ENCODE measurements at places on chromosomes 13 and 19.

GRCh38 chr13:109840201-109840892, 54.0 kb upstream of the IRS2 start:
- no peak for DNase-seq

DNA sequence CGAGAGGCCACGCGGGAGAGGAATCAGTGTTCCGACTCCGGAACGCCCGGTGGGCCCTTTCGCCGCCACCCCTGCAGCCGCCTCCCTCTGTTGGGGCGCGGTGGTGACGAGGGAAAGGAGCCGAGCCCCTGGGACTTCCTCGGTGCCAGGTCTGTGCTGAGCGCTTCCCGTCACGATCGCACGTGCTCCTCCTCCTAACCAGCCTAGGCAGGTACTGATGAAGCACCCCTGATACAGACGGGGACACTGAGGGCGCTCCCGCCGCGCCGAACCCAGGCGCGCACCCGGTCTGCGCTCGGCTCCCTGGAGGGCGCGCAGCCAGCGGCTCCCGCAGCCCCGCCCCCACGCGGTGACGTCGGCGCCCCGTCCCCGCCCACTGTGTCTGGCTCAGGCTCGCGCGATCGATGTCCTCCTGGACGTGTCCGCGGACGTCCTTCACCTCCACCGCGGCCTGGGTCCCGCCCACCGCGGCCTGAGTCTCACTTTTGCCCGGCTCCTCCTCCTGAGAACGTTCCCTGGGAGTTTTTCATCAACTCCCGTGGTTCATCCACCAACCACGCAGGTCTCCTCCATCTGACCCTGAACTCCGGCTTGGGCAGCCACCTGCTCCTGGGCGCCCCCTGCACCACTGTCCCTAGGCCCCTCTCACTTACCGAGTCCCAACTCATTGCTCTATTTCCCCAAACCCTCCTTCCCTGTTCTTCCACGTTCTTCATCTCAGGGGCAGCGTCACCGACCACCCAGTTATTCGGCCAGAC, 2.6 kb upstream of the KLK15 start:
- no peak for DNase-seq

DNA sequence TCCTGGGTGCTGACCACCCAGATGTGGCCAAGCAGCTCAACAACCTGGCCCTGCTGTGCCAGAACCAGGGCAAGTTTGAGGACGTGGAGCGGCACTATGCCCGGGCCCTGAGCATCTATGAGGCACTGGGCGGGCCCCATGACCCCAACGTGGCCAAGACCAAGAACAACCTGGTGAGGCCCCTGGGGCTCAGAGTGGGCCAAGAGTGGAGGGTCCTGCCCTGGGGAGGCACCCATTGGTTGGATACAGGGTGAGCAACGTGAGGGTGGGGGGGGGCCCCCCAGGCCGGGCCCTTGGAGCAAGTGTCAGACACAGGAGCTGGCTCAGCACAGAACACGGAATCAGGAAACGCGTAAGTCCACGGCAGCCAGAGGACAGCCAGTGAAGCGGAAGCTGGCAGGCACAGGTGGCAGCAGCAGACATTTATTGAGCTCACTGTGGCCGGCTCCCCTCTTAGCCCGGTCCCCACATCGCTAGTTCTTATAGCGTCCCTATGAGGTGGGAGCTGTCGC, 8.9 kb downstream of the KLC3 start:
- no peak for DNase-seq

- no peak for DNase-seq
Observed at GRCh38 chr13:78589206-78589605, 14.1 kb downstream of the POU4F1 start.

DNA sequence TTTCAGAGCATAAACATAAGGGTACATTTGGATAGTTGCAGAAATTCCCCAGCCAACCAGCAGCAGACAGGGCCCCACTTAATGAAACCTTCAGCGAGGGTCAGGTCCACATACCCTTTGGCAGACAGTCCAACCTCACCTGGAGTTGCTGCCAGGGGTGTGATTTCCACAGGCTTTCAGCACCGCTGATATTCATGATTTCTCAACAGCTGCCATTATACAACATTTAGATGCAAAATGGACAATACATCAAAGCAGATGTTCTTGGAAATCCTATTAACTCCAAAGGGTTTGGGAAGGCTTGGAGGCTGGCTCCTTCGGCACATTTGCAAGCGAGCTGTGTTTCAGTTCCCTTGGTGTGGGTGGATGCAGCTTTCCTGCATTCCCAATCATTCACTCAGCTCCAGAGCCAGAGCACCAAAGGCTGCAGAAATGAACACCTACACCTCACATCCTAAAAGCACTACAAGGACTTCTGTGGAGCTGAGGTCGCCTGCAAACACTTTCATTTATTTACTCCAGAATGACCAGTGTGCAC, 147.2 kb upstream of the VSTM2B start:
- DNase-seq = no peak

GRCh38 chr13:110187641-110188161, 119.3 kb downstream of the COL4A1 start:
- no peak for DNase-seq

DNA sequence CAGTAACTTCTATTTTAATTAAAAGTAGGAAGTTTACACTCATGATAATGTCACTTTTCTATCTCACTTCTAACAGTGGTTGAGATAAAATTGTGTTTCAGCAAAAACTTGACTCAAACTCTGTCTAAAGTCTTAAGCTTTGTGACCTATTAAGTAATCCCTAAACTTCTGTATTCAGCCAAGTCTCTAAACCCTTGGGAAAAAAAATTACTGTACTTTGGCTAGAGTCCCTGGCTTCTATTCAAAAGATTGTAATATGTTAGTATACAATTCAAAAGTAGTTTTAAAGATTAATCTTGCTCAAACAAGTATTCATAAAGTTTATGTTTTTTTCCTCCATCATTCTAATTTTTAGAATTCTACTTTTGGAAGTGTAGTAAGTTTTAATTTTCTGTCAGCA, 1248.8 kb downstream of the UQCRFS1 start:
- DNase-seq = no peak

DNA sequence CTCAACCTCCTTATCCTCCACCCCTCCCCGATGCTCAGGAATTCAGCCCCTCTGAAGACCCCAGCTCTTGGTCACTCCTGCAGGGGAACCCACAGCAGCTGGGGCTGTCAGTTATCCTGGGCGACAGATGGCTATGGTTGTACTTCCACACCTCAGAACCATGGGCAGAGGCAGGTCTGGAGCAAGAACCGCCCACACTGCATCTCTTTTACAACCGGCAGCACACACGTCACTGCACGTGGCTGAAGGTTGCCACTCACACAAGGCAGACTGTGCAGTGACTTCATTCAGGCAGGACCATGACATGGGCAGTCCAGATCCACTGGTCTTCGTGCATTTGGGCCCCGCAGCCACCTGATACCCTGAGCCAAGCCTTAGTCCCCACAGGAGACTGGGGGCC, 21.5 kb upstream of the SDHAF1 start:
- DNase-seq = no peak

- no peak for DNase-seq
Observed at GRCh38 chr13:19605161-19605955, 28.1 kb upstream of the MPHOSPH8 start.

DNA sequence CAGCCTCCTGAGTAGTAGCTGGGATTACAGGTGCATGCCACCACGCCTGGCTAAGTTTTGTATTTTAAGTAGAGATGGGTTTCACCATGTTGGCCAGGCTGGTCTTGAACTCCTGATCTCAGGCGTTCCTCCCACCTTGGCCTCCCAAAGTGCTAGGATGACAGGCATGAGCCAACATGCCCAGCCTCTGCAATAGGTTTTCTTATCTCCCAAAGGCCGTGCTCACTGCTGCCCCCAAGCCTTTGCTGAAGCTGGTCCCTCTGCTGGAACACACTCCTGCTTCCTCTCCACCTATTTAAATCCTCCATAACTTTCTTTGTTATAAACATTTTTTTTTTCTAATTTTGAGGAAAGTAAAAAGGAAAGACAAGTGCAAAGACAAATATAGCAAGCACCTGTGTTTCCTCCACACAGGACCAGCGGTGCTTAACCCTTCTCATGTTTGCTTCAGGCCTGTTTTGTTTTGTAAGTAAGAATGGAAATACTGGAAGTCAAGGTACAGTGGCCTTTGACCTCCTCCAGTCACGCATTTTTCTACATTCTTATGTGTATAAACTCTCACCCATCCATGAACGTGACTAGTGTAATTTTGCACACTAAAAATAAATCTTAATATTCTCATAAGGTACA, 14.5 kb upstream of the TNFAIP8L1 start:
- DNase-seq = no peak

GRCh38 chr19:35155441-35155840, 906 bp downstream of the FXYD5 start:
- DNase-seq = no peak

DNA sequence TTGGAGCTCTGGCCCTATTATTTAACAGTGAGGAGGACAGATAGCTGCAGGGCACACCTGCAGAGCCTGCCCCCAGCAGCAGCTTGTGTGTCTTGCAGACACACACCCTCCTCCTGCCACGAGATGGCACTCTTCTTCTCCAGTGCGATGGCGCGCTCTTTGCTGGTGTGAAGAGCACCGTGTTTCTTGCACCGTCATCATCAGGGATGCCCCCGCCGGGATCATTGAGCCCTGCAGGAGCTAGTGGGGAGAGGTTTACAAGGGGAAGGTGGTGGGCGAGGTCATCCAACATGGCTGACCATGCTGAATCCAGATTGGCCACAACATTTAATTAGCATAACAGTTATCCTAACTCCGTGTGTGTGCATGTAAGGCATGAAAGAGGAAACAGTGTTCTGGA, 105.6 kb downstream of the RAB20 start:
- peak; percentile 47 for DNase-seq

- no peak for DNase-seq
Observed at GRCh38 chr19:27746691-27747380, 1466.1 kb downstream of the UQCRFS1 start.

GRCh38 chr13:111629926-111630325, 309.5 kb downstream of the TEX29 start:
- DNase-seq = no peak

DNA sequence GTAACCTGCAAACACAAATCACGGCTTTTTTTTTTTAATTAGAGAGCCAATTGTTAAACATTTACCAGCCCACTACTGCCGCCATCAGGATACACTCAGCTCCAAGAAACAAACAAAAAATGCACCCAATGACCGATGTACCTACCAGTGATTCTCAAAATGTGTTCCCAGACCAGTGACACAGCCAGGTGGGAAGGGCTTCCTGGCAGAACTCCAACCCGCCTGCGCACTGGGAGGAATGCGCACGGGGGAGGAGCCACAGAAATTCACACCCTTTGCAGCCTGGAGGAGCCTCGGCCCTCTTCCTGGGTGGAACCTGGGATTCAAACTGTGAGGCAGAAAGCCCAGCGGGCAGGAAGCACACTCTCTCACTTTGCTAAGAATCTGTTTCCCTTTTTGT, 255.9 kb downstream of the TBC1D4 start:
- DNase-seq = no peak

DNA sequence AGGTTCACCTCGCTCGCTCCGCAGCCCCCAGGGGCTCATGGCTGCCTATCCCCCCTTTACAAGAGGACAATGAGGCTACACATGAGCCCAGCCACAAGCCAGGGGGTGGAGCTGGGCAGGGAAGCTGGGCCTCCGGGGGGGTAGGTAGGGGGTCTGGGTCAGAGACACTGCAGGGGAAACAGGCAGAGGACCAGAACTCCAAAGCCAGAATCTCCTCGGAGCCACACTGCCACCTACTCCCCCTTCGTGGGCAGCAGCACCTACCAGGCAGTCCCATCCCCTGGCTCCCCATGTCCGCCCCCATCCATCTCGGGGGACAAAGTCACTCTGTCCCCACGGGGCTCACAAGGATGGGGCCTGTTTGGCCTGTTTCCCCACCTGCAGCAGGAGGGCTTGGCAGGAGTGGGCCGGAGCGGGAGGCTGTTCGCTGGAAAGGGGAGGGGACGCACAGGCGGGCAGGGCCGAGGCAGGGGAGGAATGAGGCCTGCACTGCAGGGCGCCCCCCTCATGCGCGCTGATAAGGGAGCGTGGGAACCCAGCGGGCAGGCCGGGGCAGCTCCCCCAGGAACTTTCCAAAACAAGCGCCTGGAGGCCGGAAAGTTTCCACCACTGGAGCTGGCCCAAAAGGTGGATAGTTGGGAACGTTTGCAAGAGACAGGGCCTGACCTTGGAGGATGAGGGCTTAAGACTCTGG, 545 bp upstream of the ISYNA1 start:
- DNase-seq = no peak

GRCh38 chr19:46385636-46386035, 27.7 kb downstream of the CCDC8 start:
- no peak for DNase-seq

GRCh38 chr13:50871405-50871804, 27.9 kb upstream of the DLEU7 start:
- DNase-seq = no peak

DNA sequence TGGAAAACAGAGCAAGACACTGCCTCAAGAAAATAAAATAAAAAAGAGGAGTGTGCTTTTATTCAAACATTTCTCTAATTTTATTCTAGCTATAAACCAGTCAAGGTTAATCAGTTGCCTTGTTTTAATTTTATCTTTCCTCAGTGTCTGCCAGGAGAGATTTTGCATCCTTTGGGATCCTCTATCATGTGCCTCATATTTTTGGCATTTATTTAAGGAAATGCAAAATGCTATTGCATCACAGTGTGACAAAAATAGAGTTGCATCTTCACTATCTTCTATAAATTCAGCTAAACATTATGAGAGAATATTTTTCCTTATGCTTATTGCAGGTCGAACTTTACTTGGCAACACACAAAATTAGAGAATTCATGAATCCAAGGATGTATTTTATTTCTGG, 639.0 kb upstream of the KLF12 start:
- no peak for DNase-seq

GRCh38 chr19:55373306-55373992, 3.2 kb upstream of the TMEM190 start:
- DNase-seq = no peak

GRCh38 chr13:76796851-76797250, 89.4 kb downstream of the KCTD12 start:
- DNase-seq = no peak

- no peak for DNase-seq
Observed at GRCh38 chr19:31317093-31317492, 32.1 kb downstream of the TSHZ3 start.

GRCh38 chr13:36357692-36358091, 11.5 kb upstream of the SPART start:
- DNase-seq = no peak

- no peak for DNase-seq
Observed at GRCh38 chr19:54429545-54430227, 14.4 kb downstream of the TTYH1 start.

GRCh38 chr19:2055931-2056836, 5.1 kb upstream of the MKNK2 start:
- DNase-seq = no peak

GRCh38 chr13:62710787-62711186, 1295.1 kb upstream of the PCDH20 start:
- no peak for DNase-seq
